Effector memory CD8-positive, alpha-beta T cell (primary cell): ENCODE measurements at places on chromosomes 6 and 20.

DNA sequence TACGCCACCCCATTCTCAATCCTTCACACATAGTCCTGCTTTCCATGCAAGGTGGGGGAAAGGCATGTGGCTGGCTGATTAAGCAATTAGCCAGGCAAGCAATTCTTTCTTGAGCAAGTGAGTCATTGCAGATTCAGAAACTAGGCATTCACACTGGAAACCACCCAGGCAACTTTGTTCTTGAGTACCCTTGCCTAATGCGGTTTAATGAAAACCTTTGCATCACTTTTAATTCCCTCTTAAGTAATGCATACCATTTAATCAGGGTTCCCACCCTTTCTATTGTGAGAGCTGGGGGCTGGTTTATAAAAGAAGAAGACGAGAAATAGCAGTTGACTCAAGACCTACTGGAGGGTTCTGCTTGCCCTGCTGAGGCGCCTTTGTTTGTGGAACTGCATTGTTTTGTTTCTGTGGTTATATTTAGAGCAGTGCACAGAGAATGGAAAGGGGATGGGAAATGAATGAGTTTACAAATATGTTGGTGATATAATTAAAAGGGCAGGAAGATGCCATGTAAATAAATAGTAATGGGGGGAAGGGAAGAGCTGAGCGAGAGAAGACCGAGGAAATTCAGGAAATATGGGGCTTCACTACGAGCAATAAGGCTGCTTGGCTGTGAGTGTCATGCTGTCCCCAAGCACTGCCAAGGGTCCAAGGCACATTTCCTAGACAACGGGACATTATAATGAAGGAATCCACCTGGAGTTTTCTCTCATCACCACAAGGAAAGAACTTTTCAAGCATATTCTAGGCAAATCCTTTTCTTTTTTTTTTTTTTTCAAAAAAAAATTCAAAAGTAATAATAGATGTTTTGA is 48.8 kb upstream of the TSHZ2 start:
- no peak for DNase-seq

DNA sequence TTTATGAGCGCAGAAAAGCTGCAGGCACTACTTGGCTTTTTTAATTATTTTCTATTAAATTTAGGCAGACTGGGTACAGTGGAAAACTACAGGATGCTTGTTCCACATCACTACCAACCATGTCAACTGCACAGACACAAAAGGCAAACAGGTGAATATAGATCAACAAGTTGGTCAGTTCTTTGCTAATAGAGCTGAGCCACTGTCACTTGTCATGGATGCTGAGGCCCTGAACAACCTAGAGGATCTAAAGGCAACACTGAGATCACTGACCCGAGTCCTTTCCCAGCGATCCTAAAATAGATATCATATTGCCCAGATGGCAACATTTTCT is 34.5 kb upstream of the FAM83C start:
- DNase-seq = no peak

GRCh38 chr6:158868890-158869825 is 50.0 kb upstream of the EZR start:
- DNase-seq = peak; percentile 96

- no peak for DNase-seq
Measured at GRCh38 chr20:40251284-40251932, 437.6 kb downstream of the MAFB start.

GRCh38 chr20:46261456-46262253 is 46.6 kb downstream of the CDH22 start:
- no peak for DNase-seq

DNA sequence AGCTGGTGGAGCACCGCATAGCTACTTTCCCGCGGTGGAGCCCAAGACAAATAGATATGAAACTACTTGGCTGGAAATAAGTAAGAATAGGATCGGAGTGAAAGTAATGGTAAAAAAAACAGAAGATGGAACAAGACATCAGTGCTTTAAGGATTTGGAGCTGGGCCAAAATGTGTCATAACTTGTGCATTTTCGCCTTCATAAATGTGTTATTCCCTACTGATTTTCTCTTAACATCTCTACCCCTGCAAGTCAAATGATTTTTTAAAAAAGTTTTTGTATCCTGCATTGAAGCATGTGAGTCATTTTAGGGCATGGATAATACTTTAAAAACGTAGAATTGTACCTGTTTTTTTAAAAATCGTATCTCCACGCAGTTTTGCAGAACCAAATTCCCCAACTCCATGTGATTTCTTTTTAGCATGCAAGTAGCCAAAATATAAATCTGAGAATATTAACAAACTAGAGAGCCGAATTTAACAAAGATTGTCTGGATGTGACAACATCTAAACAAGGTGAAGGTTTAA is 882 bp upstream of the FAM184A start:
- no peak for DNase-seq

DNA sequence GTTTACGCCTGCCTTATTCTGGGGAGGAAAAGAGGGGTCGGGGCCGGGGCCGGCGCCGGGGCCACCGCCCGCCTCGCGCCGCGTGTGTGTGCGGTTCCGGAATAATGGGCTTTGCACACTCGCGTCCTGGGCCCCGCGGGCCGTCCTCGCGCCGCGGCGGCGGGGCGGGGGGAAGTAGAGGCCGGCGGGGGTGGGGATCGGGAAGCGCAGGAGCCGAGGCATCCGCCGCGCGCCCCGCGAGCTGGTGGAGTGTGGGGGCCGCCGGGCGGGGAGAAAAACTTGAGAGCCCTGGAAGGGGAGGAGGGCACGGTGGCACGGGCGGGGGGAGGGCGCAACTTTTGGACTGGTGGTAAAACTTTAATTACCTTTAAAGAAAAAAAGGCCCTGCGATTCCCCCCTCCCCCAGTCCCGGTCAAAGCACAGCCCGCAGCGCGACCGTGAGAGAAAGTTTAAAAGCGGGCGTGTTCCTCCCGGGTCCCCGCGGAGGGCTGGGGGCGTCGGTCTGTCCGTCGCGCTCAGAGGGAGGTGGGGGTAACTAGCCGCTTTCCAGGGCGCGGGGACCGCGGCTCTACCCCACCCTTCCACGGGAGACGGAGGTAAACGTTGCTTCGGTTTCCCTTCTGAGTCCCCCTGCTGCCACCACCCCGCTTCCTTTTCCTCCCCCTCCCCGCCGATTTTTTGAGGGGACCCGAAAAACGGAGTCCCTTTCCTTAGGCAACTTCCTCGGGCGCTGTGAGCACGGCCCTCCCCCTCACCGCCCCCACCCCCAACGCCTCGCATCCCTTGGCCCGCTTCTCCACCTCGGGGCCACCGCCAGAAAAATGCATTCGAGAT is 1.9 kb downstream of the L3MBTL3 start:
- DNase-seq = peak; percentile 11

- no peak for DNase-seq
Measured at GRCh38 chr6:129844118-129844891, 16.8 kb downstream of the TMEM244 start.

GRCh38 chr20:45467861-45468260 is 1.7 kb upstream of the WFDC2 start:
- no peak for DNase-seq

GRCh38 chr20:52624281-52624680 is 347.9 kb upstream of the TSHZ2 start:
- DNase-seq = no peak

GRCh38 chr6:12716298-12716916 is at the start of gene PHACTR1:
Gene PHACTR1, plus strand, starts transcription at chr6:12716767.
- DNase-seq = no peak

DNA sequence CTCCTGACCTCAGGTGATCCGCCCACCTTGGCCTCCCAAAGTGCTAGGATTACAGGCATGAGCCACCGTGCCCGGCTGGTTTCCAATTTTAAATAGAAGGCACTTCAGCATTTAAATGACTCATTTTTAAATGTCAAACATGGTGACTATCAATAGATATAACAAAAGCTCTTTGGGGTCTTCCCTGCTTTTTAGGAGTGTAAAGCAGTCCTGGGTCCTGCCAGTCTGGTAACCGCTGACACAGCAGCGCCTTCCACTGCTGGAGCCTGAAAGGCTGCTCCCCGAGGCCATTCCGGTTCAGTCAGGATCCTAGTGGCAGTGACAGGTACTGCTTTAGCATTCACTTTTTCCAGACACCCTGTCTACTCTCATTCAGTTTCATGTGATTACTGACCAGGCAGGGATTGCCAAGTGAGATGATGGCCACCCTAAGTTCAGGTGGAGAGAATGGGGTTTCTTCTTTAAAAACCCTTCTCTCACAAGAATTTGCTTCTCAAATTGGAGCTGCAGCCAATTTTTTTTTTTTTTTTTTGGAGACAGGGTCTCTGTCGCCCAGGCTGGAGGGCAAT is 5.1 kb downstream of the DIDO1 start:
- peak; percentile 48 for DNase-seq

- DNase-seq = no peak
Measured at GRCh38 chr6:90271831-90272230, 24.8 kb downstream of the BACH2 start.

DNA sequence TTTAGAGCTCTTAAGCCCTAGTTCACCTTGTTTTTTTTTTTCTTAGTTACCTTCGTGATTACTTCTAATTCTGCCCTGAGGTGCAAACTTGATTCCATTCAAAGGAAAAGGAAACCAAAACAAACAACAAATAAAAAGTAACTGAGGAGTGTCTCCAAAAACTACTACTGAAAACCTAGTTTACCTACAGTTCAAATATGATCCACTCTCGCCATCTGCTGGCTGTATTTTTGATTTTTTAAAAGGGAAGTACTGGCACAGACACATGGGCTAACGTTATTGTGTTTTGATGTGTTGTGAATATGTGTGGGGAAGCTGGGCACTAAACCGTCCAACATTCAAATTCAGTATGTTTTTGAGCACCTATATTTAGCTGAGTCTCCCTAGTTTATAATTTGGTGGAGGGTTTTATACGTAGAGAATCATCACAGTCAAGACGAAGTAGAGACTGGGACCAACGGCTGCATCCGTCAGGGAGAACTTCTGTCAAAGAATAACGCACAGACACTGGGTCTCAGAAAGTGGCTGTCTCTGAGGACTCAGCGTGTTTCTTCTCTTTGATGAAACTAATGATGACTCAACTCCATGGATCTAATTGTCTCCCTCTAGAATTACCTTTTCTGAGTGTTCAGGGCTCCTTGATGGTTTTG is 373.5 kb upstream of the BTBD3 start:
- DNase-seq = no peak

DNA sequence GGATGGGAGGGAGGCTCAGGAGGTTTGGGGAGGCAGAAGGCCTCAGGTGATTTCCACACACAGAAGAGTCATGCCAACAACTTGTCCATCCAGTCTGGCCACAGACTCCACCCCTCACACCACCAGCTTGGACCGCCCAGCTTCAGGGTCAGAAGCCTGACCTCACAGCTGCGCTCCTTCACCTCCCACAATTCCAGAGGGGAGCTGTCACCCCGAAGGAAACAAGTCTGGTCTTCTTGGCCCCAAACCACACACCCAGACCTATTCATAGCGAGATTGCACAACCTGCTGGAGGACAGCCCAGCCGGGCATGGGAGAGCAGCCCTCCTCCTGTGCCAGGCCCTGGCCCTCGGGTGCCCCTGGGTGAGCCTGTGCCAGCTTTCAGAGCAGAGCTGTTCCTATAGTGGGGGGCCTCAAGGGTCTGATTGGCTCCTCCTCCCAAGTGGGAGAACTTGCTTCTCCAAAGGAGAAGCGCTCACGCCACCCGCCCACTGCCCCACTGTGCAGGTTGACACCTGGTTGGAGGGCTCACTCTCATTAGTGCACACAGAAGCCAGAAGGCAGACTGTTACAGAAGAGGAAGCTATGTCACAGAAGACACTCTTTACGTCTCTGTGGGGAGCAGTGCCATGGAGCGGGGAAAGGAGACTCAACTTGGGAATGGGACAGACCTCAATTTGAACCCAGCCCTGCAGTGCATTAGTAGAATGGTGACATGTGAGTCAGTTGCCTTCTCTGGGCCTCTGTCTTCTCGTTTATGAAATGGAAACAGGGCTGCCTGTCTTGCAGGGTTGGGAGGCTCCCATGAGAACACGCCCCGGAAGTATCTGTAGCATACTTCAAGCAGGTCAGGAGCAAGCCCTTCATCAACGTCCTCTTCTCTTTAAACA is 128.8 kb downstream of the FOXO3 start:
- no peak for DNase-seq

DNA sequence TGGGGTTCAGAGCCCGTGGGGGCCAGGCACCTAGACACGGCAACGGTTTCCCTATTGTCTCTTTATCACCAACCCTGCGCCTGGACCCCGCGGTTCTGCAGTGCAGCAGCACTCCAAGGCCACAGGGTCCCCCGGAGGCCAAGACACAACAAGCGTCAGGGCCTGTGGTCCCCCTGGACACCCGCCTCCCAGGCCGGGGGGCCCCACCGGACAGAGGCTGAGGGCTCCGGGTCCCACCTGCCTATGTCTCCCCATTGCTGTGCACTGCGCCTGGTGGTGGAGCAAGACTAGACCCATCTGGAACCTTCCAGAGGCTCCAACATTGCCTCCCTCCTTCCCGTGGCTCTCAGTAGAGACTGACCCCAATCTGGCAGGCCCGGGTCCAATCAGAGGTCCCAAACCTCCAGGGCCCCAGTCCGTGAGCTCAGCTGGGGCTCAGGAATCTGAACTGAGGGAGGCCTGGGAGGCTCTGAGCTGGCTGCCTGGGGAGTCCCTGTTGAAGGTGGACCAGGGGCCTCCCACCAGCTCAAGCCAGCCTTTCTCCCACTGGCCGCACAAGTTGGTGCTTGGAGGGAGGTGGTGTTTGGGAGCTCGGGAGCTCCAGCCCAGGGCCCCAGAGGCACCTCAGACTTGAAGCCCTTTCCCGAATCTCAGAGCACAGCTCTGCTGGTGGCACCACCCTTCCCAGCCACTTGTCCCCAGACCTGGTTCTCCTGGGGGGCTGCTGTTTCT is 8.8 kb downstream of the GATA5 start:
- no peak for DNase-seq

- no peak for DNase-seq
Measured at GRCh38 chr6:97842521-97842920, 559.5 kb upstream of the MMS22L start.

GRCh38 chr6:125129354-125129753 is 24.2 kb upstream of the TPD52L1 start:
- DNase-seq = no peak

- DNase-seq = no peak
Measured at GRCh38 chr6:158760618-158761250, 58.4 kb downstream of the EZR start.
